ENCODE measurements at places on chromosomes 3 and 15. TPM values are rescaled to one million over a fixed set of nuclear protein-coding genes. Genes with fewer than 3 reads are reported as not detected.

The GNL3 gene
- 245 TPM for total RNA-seq

The TGM4 gene
- total RNA-seq = not detected

The LRRC49 gene
- total RNA-seq = not detected

GRCh38 chr3:94896994-94897393 lies 834.1 kb downstream of the NSUN3 start:
- no peaks in the 10 kb centered on the region for H3K27me3 ChIP-seq
- H3K27ac ChIP-seq = no peak overlapping the region
- no peak overlapping the region for H3K4me3 ChIP-seq
- no peak for DNase-seq
- no peaks in the 10 kb centered on the region for H3K36me3 ChIP-seq

DNA sequence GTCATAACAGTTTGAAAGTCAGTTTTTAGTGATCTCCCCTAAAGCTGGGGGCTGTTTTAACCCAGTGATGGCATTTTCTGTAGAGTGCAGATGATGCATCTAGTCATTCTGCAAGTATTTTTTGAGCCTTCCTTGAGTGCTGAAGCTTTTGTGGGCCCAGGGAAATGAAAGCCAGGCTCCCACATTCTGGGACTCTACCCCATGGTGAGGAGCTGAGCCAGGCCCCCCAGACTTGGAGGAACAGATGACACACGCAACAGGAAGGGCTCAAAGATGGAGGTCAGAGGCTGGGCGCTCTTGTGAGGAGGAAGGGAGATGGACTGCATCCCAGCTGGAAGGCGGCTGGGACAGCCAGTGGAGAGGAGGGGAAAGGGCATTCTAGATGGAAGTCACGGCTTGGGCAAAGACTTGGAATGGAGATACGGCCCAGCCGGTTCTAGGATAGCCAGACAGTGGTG lies 40.8 kb downstream of the MRAS start:
- H3K36me3 ChIP-seq = no peaks in the 10 kb centered on the region
- H3K4me1 ChIP-seq = no peaks in the 10 kb centered on the region
- H3K27ac ChIP-seq = no peak overlapping the region
- H3K4me3 ChIP-seq = no peak overlapping the region

GRCh38 chr15:68444336-68444735 lies 12.4 kb upstream of the ITGA11 start:
- no peak overlapping the region for H3K4me3 ChIP-seq

Data from activated T-helper 1 cell treated with anti-CD3 and anti-CD28 coated beads, Interleukin-12 subunit alpha, Interleukin-12 subunit beta, Interleukin-2, Interleukin-4 antibody, amounts not matched to agents 30 ng/mL and 10 ng/mL and 1 ng/mL, durations not matched to agents 14 hours and 24 hours and 36 hours (primary cell).